Hematopoietic multipotent progenitor cell treated with erythropoietin and hydrocortisone succinate and interleukin-3 and kit ligand, for 6 days (in vitro differentiated cells): ENCODE measurements at places on chromosomes 13 and 19.

- no peak for DNase-seq
These were observed 1.7 kb upstream of the UCHL3 start for GRCh38 chr13:75547917-75548316.

- no peak for DNase-seq
These were observed 112.8 kb downstream of the CRYL1 start for GRCh38 chr13:20412691-20413355.

DNA sequence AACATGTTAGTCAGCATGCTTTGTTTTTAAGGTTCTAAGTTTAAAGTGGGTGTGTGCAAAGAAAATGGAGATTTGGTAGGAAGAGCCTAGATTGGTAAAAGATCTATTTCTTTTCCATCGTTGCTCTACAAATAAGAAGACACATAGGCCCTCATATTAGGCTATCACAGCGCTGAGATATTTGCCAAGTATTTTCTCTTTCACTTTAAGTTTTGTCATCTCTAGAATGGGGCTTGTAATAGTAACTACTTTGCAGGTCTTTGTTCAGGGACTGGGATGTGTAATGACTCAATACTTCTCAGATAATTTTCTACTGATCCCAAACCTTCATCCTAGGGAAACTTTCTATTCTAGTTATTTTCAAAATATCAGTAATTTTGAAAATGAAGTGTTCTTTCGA lies 917.7 kb upstream of the SLC10A2 start:
- no peak for DNase-seq

DNA sequence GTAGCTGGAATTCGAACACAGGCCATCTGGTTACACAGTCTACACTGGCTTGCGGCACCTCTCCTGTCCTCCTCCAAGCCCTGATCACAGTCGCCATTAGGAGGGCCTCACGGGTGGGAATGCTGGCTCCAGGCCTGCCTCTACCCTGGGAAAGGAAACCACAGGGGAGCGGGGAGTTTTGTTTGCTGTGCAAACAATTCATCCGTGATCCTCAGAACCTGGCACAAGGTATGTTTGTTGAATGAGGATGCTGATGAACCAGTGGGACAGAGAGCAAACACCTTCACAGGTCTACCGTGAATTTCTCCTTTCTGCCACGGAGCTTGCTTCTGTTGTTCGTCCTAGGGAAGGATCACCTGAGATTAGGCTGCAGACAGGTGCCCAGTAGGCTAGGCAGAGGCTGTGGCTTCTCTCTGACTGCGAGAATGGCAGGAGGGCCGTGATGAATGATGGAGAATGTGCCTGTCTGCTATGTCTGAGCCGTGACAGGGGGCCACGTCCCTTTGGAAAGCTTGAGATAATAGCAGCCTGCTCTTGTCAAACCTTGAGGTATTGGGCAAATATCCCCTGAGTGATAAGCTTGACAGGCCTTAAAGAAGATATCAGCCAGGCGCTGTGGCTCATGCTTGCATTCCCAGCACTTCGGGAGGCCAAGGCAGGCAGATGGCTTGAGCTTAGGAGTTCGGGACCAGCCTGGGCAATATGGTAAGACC lies 36.7 kb downstream of the PIN1 start:
- DNase-seq: no peak

- peak; percentile 88 for DNase-seq
These were observed 12.1 kb upstream of the DACH1 start for GRCh38 chr13:71879129-71879535.

- peak; percentile 76 for DNase-seq
These were observed 10.6 kb downstream of the FPR2 start for GRCh38 chr19:51771376-51772130.
